ENCODE measurements at places on chromosomes 7 and 10. TPM values are rescaled to one million over a fixed set of nuclear protein-coding genes. Genes with fewer than 3 reads are reported as not detected.

Gene PI4K2A
- 14.7 TPM for total RNA-seq

Gene PHKG1
- 27.3 TPM for total RNA-seq

Gene CYP2E1
- 0.79 TPM for total RNA-seq

Gene SH3PXD2A
- total RNA-seq: 18.2 TPM

Gene LBX1
- total RNA-seq: not detected

Gene NAT16
- total RNA-seq: not detected

Gene CYP3A4
- not detected for total RNA-seq

Data from right atrium auricular region (tissue), 2 donors.